ENCODE measurements at places on chromosomes 7 and 10.

GRCh38 chr7:29282819-29283414, 88.3 kb downstream of the CHN2 start:
- DNase-seq, result no peak

DNA sequence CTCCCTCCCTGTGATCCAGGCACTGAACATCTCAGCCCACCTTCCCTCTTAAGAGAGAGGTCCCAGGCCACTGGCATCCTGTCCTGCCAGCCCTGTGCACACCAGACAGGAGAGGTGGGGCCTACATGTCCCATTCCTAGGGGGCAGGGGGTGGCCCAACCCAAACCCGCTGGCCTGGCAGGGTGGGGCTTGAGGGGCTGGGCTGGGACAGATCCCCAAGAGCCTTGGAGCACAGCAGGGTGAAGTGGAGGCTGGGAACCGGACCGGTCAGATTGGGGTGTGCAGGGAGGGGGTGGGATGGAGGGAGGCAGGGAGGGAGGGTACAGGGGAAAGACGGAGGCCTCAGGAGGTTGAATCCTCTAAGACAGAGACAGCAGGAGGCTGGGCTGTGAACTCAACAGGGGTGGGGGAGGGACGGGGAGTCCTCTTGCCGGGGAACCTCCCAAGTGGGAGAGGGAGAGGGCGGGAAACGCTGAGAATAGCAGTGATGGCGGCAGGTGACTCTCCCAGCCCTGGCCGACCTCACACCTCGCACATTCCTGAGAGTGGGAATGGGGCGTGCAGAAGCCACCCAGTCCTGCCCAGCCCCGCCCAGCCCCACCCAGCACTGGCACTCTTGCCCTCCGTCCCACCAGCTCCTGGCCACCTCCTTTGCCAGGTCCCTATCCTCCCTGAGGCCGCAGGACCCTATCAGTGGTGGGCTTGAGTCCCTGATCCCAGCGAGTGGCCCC, 6.7 kb downstream of the TSC22D4 start:
- DNase-seq, result no peak

GRCh38 chr7:4775250-4775847, at the start of gene AP5Z1:
Gene AP5Z1, plus strand, starts transcription at chr7:4775623. Its CDS starts 93 bp downstream, at chr7:4775716.
- DNase-seq, result peak; percentile 88

DNA sequence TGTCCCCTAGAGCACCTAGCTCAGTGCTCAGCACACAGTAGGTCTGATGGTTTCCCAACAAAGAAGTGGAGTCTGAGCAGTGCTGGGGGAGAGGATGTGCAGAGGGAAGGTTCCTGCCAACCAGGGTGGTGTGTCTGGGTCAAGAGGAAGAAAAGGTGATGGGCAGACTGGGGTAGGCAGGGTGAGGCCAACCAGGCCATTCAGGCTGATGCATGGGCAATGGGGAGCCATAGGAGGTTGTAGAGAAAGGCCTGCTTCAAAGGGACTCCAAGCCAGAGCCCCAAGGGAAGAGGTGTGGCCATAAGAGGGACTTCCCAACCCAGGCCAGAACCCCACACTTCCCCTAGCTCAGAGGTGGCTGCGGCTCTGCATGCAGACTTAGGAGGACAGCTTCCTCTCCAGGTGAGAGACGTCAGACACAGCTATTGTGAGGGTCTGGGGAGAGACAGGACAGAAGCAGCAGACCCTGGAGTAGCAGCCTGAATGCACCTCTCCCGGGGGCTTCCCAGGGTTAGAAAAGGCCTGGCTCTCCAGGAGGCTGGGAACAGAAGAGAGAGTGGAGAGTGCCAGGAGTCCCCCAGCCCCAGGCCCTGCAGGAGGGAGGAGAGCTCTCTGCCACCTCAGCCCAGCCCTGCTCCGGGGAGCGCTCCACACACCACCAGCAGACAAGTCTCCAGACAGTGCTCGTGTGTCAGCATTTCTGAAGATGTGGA, 87.4 kb upstream of the ZMIZ1 start:
- no peak for DNase-seq

- DNase-seq, result no peak
These were observed 160.7 kb upstream of the ZNF32 start for GRCh38 chr10:43809211-43809930.

GRCh38 chr7:91435381-91436059, 171.3 kb downstream of the FZD1 start:
- DNase-seq, result no peak

DNA sequence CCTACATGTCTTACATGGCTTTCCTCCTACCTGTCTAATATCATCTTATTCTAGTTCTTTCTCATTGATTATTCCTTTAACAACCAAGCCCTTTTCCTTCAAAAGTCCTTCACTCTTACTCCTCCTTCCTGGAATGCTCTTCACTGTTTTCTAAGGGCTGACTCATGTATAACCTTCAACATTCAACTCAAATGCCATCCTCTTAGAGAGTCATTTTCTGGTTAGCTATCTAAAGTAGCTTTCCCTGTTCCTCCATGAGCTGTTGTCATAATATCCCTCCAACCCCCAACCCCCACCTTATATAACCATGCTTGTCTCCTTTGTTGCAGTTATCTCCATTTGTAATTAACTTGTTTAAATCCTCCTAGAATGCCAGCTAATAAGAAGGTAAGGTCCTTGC, 286.8 kb downstream of the ADK start:
- no peak for DNase-seq

- no peak for DNase-seq
These were observed 221.2 kb downstream of the SLC25A13 start for GRCh38 chr7:96100737-96101136.

- DNase-seq, result no peak
These were observed 14.5 kb downstream of the SH2D4B start for GRCh38 chr10:80552151-80552646.

- DNase-seq, result no peak
These were observed 120.1 kb upstream of the PITRM1 start for GRCh38 chr10:3292636-3293035.

- DNase-seq, result no peak
These were observed 66.0 kb upstream of the HDAC9 start for GRCh38 chr7:18429547-18429946.

GRCh38 chr7:832167-832967, at the start of gene SUN1:
Gene SUN1, plus strand, starts transcription at chr7:832476. Its CDS starts 49 bp downstream, at chr7:832525.
- DNase-seq, result no peak

DNA sequence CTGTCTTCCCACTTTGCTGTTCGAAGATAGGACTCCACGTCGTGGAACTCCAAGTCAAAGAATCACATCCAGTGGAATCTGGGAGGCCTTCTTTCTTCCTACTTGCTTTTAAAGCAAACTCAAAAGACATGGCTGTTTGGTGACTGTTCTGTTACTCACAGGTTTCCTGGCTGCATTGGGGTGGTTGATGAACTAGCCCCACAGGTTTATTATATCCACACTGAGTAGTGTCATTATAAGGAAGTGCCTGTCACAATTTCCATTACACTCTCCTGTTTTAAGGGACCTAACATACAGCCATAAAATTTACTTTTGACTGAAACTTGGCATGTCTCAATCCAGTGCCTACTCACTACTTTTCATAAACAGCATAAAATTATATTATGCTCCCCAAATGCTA, 287.3 kb upstream of the SP4 start:
- no peak for DNase-seq

DNA sequence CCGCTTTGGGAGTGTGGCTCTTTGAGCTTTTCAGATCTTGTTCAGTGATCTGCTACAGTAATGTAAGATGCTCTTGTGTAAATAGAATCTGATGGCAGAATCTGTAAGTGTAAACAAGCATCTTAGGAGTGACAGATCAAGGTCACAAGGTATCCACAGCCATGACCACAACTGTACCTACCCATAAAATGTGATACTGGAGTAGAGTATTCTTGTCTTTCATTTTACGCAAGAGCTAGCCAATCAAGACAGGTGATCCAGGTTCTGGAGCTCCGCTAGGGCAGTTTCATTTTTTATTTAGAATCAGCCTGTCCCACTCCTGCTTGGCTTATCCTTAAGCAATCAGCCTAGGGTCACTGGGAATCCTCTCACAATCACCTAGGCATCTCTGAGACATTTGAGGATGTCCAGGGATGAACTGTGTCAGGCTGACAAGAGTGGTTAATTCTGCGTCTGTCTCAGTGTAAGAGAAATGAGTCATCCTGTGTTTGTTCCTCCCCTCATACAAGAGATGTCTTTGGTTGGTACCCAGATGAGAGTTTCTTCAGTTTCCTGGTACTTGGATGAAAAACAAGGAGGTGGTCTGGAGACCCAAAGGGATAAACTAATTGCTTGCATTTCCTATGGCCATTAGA, 13.6 kb downstream of the ZNF138 start:
- no peak for DNase-seq

DNA sequence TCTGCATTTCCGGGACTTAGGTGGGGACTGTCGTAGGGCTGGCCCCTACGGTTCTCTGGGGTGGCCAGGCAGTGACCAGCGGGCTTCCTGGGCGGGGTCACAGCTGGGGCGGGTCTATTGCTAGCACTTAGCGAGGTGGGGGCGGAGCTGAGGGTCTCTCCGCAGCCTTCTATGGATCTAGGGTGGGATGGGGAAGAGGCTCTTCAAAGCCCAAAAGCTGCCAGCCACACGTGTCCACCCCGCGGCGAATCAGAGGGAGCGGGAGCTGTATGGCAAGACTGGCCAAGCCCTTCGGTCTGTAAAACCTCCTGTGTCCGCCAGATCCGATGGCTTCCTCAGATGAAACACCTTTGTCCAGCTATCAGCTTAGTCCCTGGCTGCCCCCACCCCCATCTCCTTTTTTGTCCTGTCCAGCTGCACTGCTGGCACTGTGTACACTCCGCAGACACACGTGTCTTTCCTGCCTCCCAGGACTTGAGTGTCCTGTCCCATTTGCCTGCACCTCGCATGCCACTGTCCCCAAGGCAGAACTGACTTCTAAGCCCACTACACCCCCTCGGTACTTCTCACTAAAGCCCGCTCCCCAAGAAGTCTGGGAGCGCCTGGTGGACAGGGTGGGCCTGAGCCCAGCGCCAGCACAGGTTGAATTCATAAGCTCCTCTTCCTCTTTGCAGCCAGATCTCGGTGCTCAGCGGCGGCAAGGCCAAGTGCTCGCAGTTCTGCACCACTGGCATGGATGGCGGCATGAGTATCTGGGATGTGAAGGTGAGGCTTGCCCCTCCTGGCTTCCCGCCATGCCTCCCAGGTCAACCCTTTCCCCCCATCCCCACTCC, 14.8 kb downstream of the PDAP1 start:
- DNase-seq, result no peak

GRCh38 chr7:2523941-2524807, 4.6 kb downstream of the LFNG start:
- no peak for DNase-seq

DNA sequence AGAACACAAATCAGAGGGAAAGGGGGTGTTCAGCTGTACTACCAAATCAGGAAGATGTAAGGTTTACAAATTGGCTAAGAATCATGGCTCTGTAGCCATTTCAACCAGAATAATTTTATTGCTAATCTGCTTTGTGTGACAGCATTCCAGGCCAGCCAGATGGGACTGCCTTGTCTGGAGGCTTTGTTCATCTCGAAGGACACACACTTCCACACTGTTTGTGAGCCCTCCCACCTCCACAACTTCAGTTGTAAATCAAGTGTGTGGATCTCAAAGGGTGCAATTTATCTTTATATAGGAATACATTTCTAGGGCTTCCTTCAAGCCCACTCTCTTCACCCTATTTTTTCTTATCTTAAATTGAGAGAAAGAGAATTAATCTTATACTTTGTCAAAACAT, 6.9 kb upstream of the OIT3 start:
- DNase-seq, result no peak

- DNase-seq, result no peak
These were observed 97.2 kb downstream of the PODXL start for GRCh38 chr7:131459256-131459655.

GRCh38 chr10:103506061-103506460, 12.6 kb downstream of the NEURL1 start:
- DNase-seq, result no peak

DNA sequence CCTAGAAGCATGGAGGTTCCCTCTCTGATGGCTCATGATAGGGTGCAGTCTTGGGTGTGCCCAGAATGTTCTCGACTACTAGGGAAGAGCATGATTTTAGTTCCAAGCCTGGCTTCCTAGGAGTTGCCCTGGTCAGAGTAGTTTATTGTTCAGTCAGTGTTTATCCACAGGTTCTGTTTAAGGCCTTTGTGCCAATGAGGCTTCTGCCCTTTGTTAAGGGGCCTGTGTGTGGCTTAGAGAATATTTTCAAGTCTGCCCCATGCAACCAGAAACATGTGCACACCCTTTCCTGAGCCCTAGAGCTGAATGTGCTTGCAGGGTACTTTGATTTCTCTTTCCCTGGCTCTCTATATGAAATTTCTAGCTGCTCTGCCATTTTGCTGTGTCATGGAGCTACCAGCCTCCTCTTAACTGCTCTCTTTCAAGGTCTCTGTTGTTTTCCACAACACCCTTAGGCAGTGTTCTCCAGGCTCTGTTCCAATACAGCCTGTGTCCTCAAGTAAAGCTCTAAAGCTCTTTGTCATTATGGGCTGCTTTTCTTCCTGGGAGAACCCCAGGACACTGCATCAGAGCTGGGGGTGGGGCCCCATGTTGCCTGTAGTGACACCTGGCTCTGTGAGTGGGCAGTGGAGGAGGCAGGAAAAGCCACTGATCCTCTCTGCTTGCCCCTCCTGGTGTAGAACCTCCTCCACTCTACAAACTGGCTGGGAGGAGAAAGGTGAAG, 34.1 kb upstream of the TSPAN33 start:
- DNase-seq, result no peak

DNA sequence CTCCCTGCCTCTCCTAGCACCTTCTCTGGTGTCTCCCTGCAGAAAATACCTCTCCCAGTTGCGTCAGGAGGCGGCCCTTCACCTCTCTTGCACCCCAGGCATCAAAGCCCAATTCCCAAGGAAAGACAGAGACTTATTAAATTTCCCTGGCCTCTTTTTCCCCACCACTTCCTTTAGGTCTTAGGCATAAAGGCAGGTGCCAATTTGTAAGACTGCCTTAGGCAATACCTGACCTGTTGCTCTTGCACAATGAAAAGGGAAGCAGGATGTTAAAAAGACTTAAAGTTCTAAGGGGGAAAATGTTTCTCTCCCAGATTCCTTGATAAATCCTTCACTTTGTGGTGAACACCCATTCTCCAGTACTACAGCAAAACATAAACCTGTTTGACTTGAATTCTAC, 186.7 kb downstream of the SLC25A13 start:
- no peak for DNase-seq

GRCh38 chr10:78420946-78421735, 387.5 kb downstream of the RPS24 start:
- no peak for DNase-seq

DNA sequence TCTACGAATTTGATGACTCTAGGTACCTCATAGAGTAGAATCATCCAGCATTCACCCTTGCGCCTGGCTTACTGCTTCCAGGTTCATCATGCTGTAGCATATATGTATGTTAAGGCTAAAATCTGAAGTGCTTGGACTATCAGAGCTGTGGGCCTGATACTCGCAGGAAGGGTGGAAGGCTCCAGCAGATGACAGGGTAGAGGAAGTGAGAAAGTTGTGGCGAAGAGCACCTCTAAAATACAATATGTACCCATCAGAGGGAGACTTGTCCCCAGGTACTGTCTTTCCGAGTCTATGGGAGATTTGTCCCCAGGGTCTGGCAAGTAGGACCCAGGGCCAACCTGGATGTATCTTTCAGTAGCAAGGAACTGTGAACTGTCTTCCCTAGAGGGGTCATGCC, 48.1 kb upstream of the PLEKHA1 start:
- DNase-seq, result no peak

- DNase-seq, result no peak
These were observed 528.1 kb upstream of the SEMA3D start for GRCh38 chr7:85714951-85715350.

- DNase-seq, result no peak
These were observed at the start of gene PDGFA for GRCh38 chr7:519484-520390. Gene PDGFA, minus strand, starts transcription at chr7:519846. Its CDS starts 845 bp downstream, at chr7:519001.

- no peak for DNase-seq
These were observed 272.7 kb downstream of the BICC1 start for GRCh38 chr10:58785354-58785753.

Data from stimulated activated CD8-positive, alpha-beta memory T cell treated with anti-CD3 and anti-CD28 coated beads, Interleukin-4, amount 100 ng/mL, for 1 hour (primary cell).